ENCODE measurements at places on chromosomes 11 and 22. TPM values are rescaled to one million over a fixed set of nuclear protein-coding genes. Genes with fewer than 3 reads are reported as not detected.
A peak's percentile ranks its signal among the peaks of the same experiment; 100 is the strongest.

MS4A6E gene
- total RNA-seq: not detected

RASL10A gene
- not detected for total RNA-seq

CASP5 gene
- total RNA-seq: not detected

DNA sequence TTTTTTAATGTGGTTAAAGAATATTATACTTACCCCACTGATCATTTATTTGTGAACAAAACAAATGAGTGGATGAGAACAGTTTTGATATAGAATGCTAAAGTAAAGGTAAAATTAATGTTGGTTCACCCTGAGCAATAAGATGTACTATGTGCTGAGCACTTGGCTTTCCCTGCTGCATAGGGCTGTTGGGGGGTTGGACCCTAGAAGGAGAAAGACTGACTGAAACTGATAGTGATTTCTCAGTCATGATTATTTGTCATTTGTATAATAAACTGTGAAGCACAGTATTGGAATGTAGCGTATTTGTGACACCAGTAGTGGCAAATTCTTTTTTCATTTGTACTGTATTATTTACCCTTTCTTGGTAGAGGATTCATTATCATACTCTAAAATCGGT lies 63.3 kb downstream of the PRMT3 start:
- DNase-seq: peak; percentile 4

GRCh38 chr22:36029406-36029755 lies 757 bp upstream of the RBFOX2 start:
- DNase-seq: no peak

GRCh38 chr11:113147249-113147648 lies 167.1 kb upstream of the TTC12 start:
- no peak for DNase-seq

DNA sequence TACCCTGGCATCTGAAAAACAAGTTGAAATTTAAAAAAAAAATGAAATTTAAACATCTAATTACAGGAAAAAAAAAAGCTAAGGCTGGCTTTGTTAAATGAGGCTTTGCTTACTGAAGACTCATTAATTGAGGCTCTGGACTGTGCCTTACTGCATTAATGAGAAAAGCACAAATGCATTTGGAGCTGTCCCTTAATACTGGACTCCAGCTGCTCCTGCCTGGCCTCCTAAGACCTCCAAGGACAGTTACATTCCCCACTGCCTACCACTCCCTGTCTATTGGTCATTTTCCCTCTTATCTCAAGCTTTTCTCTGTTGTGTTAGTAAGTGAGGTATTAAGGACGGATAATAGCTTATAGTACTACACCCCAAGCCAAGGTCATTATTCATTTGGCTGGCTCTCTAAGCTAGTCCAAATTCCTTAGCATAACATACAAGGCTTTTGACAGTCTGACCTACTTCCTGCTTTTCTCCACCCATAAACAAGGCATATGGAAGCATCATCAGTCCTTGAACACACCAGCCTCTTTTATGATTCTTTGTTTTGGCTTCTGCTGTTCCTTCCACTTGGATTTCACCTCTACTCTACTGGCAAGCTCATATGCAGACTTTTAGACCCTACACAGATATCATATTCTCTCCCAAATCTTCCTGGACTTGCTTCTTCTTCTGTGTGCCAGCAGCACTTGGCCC lies 62.5 kb downstream of the USP35 start:
- DNase-seq: no peak

- no peak for DNase-seq
These were observed 11.9 kb upstream of the ARHGAP42 start for GRCh38 chr11:100675115-100675650.

DNA sequence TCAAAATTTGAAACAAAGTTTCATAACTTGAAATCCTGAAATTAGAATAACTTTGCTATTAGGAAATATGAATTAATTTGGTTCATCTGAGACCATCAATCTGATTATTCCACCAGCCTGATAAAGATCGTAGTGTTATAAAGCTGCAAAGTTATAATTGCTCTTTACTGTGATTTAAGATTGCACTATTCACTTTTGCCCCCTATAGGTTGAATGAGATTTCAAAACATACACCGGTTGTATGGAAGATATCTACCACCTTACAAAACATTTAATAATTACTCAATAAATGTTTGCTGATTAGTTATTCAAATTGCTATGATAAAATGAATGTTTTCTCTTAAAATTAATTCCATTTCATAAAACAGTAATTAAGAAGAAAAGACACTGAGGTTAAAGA lies 26.1 kb downstream of the APIP start:
- peak; percentile 31 for DNase-seq

DNA sequence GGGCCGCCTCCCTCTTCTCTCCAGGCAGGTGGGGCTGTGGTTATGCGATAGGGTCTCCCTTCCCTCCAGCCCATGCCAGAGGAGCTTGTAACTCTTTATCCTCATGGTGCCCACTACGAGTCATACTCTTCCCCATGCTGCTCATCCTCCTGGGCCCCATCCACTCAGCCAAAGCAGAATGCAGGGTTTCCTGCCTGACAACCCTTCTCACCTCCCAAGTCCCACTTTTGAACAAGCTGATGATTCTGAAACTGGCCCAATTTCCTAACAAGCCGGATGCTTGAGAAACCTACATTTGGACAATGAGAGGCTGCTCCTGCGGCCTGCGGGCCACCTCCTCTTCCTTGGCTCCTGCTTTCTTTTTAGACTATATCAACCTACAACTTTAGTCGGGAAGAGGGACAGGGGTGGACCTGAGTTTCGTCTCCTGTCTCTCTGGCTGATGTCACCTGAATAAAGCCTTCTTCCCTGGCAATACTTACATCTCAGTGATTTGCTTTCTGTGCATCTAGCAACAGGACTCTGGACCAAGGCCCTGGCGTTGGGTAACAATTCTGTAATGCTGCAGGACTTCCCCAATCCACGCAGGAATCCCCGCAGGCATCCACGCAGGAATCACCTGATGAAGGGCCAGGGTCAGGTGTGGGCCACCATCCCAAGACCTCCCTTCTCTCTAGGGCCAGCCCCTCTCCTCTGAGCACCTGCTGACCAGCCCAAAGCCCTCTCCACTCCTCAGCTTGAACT lies 1.5 kb upstream of the NDUFS8 start:
- peak; percentile 68 for DNase-seq

Measured in bronchial epithelial cell (primary cell).